ENCODE measurements at places on chromosomes 6 and 20.

- no peak for DNase-seq
Measured at GRCh38 chr6:41659935-41660334, 21.7 kb downstream of the MDFI start.

DNA sequence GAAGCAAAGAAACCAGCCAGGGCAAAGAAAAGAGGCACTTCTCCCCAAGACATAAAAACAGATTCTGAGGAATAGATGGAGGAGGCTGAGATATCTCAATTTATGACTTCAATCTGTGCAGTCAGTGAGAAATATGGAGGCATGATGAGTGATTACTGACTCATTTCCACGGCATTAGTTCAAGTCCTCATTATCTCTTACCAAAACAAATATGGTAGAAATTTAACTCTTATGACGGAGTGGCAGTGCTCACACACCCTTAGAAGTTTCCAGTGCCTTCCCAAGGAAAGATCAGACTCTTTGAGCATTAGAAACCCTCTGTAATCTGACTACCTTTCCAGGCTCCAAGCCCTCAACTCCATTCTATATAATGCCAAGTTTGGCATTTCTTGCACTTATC, 364.1 kb downstream of the ARHGAP18 start:
- no peak for DNase-seq

GRCh38 chr6:44176130-44176761, 17.6 kb downstream of the CAPN11 start:
- DNase-seq, result no peak

DNA sequence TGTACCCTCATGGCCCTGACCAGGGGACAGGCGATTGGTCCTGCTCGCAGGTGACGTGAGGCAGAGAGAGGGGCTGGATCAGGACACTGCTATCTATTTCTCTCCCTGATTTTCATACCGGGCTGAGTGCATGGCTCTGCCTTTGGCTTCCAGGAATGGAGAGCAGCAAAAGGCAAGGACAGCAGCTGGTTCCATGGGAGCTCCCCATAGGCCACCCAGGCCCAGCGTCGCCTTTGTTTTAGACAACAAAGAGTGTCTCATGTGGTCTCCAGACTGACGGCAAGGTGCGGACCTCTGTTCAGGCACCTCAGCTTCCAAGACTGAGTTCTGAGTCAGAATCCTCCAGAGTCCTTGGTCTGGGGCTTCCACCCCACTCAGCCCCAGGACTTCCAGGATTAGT, 123.1 kb downstream of the VEGFA start:
- no peak for DNase-seq

DNA sequence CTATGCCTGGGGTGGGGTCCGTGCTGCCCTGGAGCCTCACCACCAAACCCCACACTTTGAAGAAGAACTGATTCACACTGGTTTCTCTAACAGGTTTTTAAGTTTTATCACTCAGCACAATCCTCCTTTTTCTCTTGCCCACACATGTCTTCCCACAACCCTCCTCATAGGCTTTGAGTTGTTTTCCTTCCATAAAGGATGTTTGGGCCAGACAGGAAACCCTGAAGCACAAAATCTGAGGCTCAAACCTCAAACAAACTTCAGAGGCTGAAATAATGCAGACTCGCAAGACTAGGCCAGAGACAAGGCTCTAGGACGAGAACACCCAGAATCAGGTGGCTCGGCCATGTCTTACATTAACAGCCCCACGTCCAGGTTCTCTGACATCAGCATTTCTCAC, 35.3 kb downstream of the EZR start:
- no peak for DNase-seq

Measured in activated naive CD4-positive, alpha-beta T cell treated with anti-CD3 and anti-CD28 coated beads, Interleukin-2, amount 50 U/mL, for 16 hours (primary cell).